HTR-8/SVneo (cell line): ENCODE measurements at places on chromosomes 11 and 22.

- DNase-seq: no peak
Observed at GRCh38 chr11:19819148-19819547, 106.5 kb downstream of the NAV2 start.

GRCh38 chr22:38442967-38443627 lies 11.9 kb downstream of the KCNJ4 start:
- no peak for DNase-seq

- no peak for DNase-seq
Observed at GRCh38 chr22:50730941-50731661, 6.9 kb upstream of the ACR start.

DNA sequence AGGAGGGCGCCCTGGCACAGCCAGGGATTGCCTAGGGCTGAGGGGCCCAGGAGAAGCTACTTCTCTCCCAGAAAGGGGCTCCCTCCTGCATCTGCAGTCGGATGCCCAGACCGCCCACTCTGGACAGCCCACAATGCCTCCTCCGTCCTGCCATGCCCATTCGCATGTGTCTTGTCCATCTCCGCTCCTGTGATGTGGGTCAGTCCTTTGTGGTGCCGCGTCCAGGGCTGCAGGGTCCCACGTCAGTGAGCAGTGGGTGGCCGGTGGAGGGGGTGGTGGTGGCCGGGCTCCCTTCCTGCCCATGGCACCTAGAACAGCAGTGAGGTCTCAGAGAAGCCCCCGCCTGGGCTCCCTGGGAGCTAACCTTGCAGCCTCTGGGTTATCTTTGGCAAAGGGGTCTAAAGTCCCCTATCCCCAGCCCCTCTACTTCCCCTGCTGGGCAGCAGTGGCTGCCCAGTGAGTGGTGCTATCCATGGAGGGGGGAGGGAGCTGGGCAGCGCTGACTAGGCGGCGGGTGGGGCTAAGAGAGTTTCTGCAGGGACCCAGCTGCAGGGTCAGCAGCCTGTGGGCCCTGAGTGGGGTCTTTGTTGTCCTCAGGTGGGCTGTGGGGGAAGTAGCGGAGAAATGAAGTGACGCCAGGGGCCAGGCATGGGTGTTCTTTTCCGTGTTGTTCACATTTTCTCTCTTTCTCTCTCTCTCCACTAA lies 41.1 kb downstream of the KCNC1 start:
- no peak for DNase-seq

DNA sequence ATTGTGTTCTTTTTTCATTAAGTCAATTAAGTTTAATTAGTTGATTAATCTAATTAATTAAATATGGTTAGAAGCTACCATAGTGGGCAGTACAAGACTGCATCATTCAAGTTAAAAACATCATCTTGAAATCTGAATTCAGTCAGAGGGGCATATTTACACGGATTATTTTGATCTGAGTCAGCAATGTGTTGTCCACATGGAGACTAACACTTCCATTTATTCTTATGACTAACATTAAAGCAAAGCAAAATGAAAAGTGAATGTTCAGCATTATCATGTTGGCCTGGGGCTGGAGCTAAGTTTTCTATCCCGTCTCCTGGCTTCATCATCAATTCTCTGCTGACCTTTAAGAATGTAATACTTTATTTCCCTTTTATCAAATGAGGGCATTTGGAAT lies 17.3 kb downstream of the FLI1 start:
- no peak for DNase-seq

DNA sequence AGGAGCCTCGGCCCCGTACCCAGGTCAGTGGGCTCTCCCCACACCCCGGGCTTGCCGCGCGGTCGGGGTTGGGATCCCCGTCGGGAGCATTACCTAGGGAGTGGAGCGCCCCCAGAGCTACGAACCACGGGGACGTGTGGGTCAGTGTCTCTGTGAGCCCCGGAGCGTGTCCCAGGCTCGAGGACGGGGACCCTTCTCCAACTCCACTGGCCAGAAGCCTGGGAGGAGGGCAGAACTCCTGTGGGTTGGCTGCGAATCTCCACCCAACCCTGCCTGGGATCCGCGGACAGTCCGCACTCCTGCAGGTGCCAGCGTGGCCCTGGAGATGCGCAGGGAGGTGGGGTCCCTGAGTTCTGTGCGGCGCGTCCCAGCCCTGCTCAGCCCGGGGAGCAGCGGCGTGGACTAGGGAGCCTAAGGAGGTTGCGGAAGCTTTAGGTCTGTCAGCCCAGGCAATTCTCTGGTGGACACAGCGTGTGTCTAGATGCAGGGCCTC lies 346 bp downstream of the PPFIBP2 start:
- peak; percentile 11 for DNase-seq

DNA sequence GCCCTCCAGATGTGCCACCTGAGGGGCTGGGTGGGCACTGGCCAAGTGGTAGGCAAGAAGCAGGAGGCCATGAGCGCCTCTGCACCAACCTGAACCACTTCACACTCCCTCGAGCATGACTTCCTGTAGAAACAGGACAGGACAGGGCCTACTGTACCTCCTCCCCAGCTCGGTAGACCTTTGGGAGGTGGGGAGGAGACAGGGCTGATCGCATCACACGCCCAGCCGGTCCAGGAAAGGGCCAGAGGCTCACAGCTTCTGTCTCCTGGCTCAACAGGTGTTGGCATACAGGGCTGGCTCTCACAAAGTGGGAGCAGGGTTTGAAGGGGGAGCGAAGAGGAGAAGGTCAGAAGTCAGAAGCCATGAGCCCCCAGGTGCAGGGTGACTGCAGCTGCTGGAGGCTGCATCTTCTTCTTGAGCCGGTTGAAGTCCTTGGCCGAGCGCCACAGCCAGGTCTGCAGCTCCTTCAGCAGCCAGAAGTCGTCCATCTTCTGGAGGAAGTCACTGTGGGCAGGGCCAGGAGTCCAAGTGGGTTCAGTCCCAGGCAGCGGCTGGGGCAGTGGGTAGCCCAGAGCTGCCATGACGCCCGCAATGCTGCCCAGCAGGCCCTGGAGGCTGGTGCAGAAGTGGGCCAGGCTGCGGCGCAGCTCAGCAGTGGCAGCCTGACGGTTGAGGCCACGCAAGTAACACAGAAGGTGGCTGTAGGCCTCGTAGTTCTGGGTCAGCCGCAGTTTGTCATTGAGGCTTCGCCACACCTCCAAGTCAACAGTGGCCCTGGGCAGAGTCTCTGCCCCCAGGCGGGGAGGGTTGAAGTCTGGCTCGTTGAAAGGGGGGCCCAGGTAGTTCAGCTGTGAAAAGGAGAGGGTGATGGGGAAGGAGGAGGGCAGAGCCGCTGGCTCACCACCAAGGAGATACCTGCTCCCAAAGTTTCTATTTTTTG lies 8.3 kb downstream of the CLCF1 start:
- DNase-seq: no peak

DNA sequence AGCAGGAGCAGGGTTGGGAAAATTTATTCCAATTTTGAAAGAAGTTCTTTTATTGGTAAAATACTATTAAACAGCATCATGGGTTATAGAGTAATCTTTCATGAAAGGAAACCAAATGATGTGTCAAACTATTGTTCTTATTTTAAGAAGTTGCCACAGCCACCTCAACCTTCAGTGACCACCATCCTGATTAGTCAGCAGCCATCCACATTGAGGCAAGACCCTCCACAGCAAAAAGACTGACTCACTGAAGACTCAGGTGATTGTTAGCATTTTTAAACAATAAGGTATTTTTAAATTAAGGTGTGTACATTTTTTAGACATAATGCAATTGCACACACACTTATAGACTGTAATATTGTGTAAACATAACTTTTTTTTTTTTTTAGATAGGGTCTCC lies 3.7 kb upstream of the HEPHL1 start:
- no peak for DNase-seq

GRCh38 chr22:19440411-19441195 lies 6.9 kb downstream of the C22orf39 start:
- no peak for DNase-seq

DNA sequence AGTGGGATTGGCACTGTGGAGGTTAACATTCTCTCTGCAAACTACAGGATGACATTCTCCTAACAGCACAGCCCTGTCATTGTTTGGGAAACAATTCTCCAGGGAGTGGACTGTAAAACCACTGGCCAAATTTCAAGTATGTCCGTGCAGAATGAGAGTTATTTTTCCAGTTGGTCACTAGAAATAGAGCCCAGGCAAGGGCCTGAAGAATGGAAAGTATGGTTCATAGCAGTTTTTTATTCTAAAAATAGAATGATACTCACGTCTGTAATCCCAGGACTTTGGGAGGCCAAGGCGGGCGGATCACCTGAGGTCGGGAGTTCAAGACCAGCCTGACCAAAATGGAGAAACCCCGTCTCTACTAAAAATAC lies 39.0 kb upstream of the CD44 start:
- DNase-seq: no peak

DNA sequence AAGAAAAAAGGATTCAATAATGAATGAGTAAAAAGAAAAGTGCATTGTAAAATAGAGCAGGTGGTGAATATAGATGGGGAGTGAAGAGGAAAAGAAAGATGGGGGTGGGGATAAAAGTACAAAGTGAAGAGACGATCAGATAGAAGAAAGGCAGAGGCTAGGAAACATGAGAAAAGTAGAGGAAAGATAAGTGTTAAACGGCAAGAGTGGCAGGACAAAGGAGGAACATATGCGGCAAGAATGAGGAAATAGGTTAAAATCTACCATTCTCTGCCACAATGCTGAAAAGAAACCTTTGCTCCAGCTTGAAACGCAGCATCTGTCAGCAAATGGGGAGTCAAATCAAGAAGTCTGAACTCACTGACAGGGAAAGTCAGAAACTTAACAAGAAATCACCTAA lies 6.8 kb downstream of the FUT4 start:
- no peak for DNase-seq
